ENCODE measurements at places on chromosomes 1 and 21.

DNA sequence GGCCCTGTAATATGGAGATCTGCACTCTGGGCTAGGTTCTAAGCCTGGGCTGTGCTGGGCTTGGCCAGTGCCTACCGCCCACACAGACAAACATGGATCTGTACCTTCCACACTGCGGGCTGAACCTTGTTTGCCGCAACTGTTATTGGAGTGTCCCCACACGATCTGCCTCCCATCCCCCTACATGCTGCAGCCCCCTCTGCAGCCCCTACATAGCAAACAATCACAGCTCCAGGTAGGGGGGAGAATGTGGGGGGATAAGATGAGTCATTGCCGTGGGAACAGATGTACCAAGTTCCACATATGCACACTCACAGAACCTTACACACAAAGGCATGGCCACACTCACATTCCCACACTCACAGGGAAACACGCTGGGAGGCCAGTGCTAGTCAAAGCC, 2.1 kb upstream of the HCRTR1 start:
- no peak for DNase-seq

DNA sequence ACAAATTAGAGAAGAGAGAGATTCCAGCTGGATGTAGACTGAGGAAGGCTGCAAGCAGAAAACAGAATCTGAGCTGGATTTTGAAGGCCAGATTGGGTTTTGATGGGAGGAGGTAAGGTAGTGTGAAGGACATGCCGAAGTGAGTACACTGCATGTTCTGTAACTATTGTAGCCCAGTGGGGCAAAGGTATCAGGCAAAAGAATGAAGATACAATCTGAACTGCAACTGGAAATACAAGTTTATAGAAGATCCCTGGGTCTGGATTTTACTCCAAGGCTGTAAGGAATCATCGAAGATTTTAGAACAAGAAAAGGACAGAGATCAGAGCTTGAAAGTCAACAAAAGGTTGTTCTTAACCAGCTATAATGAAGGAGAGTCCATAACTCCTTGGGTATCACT, 382.0 kb downstream of the KCNH1 start:
- no peak for DNase-seq

DNA sequence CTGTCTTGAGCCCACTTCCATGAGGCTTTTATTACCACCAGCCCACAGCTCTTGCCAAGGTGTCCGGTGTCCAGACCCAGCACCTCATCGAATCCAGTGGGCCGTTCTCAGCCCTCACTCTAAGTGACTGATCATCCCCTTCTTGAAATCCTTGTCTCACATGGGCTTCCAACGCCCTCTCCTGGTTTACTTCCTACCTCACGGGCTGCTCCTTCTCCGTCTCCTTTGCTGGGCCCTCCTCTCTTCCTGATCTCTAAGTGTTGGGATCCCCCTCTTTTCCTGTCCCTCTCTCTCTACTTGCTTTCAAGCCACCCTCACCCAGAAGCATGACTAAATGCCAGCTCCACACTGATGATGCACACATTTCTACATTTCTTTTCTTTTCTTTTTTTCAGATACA, 9.0 kb upstream of the RHBG start:
- no peak for DNase-seq

DNA sequence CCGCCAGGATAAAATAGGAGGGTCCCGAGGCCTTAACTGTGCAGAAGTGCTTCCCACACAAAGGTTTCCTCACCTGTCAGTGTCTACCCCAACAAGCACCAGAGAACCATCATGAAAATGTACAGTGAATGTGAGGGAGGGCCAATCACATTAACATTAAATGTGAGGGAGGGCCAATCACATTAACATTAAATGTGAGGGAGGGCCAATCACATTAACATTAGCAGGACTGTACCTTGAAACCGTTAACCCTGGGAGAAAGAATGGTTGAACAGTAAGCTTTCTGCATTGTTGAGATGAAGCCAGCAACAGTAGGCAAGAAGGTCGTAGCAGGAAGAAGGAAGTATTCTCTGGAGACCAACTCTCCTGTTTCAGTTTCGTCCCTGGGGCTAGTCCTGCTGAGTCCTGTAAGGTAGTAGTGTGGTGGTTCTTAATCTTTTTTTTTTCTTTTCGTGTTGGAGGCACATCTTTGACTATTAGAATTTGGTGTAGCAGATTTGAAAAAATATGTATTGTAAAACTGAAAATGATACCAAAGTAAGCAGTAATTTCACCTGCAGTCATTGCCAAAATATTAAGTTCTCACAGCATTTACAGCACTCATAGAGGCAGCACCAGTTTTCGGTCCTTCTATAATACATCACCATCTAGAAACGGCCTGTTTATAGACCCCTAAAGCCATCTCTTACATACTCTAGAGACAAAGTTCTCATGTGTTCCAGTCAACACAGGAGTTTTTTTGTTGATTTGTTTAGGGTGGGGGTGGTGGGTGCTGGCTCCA, 98.6 kb upstream of the PPP2R5A start:
- no peak for DNase-seq

- no peak for DNase-seq
Observed at GRCh38 chr1:101379950-101380349, 143.1 kb downstream of the S1PR1 start.

DNA sequence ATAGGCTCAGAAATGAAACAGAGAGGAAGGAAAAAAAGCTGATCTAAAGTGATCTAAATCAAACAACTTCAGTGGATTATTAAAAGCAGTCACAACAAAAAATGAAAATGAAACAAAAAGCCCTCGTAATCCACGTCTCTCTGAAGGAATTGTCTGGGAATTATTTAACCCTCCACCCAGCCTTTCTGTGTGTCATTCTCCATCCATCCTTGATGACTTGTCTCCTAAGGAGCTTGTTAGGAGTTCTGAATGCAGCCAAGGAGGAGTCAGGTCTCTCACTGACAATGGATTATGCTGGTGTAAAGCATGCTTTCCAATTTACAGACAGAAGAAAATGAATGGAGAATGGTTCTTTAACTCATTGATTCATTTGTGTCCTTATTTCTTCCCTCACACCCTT, 359.3 kb upstream of the RUNX1 start:
- no peak for DNase-seq
